ENCODE measurements at places on chromosomes 7 and 10.
A peak's percentile ranks its signal among the peaks of the same experiment; 100 is the strongest.

DNA sequence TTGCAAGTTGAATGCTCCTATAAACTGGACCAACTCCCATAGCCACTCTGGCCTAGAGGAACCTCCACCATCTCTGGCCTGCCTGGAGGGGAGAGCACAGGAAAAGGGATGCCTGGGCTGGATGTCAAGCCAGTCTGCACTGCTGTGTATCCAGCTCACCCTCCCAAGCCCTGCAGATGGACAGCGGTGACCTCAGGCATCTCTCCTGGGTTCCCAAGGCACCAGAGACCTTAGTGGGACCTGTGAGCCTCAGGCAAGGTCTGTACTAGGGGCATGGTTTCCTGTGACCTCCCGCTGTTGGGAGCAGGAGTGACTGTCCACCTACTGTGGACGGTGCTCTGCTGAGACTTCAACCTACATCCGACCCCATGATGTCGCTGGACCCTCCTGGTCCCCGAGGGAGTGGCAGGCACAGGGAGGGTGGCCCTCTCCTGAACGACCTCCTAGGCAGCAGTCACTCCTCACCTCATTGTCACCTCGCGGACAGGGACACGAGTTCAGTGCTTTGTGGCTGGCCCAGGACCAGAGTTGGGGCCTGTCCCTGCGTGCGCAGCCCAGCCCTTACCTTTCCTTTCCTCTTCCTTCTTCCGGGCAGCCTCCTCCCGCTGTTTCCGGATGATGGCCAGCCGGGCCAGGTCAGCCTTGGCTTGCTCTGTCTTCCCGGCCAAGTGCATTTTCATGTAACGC lies 11.0 kb downstream of the PDAP1 start:
- no peak for DNase-seq

GRCh38 chr10:12077580-12078180 lies 8.9 kb downstream of the DHTKD1 start:
- no peak for DNase-seq

GRCh38 chr7:105617280-105618015 lies 36.2 kb upstream of the EFCAB10 start:
- DNase-seq, result no peak

GRCh38 chr7:106692450-106693051 lies 31.6 kb upstream of the CCDC71L start:
- no peak for DNase-seq

DNA sequence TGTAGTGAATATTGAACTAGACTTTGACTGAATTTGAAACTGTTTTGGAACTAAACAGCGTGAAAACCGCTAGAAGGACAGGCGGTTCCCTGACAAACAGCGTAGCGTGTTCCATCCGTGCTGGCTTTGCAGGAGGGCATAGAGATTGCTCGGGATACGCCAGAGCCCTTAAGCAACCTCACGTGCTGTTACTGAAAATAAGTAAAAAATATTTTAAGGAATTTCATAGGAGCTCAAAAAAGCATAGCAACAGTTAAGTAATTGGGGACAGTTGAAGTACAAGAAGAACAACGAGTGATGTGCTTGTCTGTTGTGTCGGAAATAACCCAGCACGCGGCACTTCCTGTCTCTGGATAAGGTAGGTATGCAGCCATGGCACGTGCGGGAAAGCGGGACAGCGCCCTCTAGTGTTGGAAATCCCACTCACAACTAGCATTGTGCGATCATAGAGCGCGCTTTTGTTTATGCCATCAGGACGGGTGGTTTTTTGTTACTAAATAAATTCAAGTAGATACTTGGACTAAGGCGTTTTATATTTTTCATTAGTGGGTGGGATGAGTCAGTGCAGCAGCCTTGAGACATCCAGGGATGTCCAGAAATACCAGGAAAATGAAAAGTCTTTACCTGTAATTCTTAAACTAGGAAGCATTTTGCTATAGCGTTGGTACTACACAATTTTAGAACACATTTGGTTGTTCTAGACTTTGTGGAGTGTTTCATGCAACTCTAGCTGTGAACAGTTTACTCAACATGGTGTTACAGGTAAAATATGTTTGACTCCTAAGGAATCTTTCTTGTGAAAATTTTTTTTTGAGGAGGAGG lies 50.4 kb downstream of the DNAJB6 start:
- DNase-seq, result peak; percentile 33

All from occipital lobe (tissue), 3 donors.